Fibroblast of lung (primary cell): ENCODE measurements at places on chromosomes 12 and 14. TPM values are rescaled to one million over a fixed set of nuclear protein-coding genes. Genes with fewer than 3 reads are reported as not detected.

Gene RASAL1
- not detected in 2 replicates for total RNA-seq

GRCh38 chr14:21240417-21240816 is 28.8 kb downstream of the HNRNPC start:
- DNase-seq = no peak

Gene MAP3K9
- total RNA-seq = under 0.01 and 0.17 TPM in 2 replicates

Gene BATF
- total RNA-seq = 0.50 and 0.51 TPM in 2 replicates

Gene GALNT6
- 25.9 and 115 TPM in 2 replicates for total RNA-seq
